ENCODE measurements at places on chromosomes 1 and 21.

DNA sequence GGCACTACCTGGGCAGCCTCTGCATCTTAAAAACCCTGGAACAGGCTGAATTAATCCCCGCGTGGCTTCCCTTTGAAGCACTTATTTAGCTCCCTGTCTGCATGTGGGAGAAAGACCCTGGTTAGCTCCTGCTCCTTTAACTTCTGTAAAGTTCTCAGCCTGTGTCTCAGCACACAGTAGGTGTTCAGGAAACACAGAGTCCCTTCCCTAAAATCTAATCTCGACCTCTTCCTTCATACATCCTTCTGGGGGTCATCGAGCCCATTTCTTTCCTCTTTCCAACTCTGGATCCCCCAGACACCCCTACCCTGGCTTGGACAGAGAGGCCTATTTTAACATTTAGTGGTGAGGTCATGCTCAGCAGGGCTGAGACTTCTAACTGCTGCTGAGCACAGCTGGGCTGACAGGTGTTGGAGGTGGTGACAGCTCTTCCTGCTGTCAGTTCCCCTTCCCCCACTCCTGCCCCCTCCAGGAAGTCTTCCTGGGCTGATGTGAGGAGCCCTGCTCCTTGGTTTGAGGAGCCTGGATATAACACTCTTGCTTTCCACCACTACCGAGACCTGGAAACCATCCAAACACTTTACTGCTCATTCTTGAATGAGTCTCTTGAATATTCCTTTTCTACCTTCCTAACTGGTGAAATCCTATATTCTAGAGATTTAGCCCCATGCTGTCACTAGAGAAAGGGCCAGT is 5.3 kb downstream of the E2F2 start:
- peak; percentile 33 for DNase-seq

DNA sequence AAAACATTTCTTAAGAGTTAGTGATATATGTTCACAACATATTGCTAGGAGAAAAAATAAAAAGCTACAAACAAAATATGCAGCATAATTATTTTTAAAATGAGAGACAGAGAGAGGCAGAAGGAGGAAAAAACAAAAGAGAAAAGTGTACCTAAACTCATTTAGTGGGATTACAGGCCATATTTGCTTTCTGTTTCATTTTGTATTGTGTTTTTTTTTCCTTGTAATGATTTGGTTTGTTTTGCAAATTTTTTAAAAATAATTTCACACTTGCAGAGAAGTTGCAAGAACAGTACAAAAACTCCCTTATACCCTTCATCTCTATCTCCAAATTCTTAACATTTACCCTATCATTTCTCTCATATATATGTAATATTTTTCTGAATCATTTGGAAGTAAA is 65.0 kb downstream of the LBR start:
- no peak for DNase-seq

- no peak for DNase-seq
Observed at GRCh38 chr1:237811633-237812032, 79.1 kb downstream of the ZP4 start.

GRCh38 chr1:236280438-236281197 is 1.1 kb downstream of the ERO1B start:
- peak; percentile 17 for DNase-seq

DNA sequence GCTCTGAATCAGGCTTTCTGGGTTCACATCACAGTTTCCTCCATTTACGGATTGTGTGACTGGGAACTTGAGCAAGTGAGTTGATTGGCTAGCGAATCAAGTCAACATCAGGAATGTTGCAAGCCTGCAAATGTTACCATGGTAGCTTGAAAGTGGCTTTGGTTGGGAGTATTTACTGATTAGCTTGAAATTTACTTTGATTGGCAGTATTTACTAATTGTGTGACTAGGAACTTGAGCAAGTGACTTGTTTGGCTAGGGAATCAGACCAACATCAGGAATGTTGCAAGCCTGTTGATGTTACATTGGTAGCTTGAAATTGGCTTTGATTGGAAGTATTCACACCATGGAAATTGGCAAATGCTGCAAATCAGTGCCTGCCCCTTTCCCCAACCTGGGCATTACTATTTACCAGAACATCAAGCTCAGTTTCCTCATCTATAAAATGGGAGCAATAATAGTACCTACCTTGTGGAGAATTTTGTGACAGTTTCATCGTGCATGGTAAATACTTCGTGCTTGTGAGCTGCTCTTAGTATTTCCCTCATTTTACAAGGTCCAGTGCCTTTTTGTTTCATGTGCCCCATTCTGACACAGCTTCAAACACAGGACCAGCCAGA is 23.1 kb upstream of the B3GALNT2 start:
- DNase-seq: no peak

DNA sequence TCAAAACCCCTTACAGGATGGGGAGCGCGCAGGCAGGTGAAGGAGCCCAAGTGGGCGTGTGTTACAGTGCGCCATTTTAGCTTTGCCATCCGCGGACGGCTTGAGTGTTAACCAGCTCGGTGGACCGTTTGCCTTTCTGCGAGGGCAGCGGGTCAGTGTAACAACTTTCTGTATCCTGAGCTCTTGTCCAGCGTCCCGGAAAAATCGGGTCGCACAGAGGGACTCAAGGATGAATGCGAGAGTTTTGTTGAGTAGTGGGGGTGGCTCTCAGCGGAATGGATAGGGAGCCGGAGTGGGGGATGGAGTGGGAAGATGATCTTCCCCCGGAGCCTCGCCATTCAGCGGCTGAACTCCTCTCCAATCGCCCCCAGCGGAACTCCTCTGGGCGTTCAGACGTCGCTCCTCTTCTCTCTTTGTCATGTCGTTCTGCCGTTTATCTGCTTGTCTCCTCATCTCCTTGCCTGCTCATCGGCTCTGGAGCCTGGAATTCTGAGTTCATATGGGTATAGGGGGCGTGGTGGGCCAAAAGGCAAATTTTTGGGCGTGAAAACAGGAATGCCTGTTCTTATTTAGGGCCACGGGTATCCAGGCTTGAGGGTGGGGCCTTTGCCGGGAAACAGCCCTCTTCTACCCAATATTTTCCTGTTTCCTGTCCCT is 295.4 kb downstream of the CTH start:
- DNase-seq: no peak

DNA sequence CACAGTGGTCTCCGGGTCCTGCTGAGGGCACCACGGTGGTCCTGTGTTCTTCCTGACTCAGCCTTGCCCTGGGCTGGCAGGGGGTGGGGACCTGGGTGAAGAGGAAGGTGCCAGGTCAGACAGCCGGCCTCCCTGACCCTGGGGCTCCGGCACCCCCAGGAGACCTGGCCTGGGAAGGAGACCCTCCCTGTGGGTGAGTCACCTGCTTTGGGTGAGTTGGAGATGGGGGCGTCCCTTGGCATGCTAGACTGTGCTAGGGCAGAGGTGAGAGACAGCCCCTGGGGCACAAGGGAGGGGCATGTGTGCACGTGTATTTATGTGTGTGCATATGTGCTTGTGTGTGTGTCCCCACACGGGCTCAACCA is 23.4 kb downstream of the SPSB1 start:
- DNase-seq: no peak

DNA sequence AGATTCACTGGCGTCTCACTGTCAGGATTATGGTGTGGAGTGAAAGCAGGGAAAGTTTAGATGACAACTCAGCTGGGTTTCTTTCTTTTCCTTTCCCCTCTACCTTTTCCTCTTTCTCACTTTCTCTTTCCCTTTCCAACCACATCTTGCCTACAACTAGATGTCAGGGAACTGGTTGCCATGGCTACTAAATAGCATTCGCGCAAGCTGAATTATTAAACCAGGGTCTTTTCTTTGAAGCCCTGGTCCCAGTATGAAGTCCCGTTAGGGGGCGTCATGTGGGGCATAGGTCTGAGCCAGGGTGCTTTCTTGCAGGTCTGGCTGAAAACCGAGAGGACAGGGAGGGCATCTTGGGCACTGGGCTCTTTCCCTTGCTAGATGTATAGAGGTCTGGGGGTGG is 168.4 kb upstream of the CACNA1E start:
- DNase-seq: no peak

- DNase-seq: no peak
Observed at GRCh38 chr1:11780380-11781147, 18.6 kb downstream of the C1orf167 start.

GRCh38 chr21:44345495-44345894 is 6.3 kb upstream of the CFAP410 start:
- DNase-seq: no peak

GRCh38 chr21:42117229-42117966 is 46.3 kb downstream of the UMODL1 start:
- peak; percentile 77 for DNase-seq

DNA sequence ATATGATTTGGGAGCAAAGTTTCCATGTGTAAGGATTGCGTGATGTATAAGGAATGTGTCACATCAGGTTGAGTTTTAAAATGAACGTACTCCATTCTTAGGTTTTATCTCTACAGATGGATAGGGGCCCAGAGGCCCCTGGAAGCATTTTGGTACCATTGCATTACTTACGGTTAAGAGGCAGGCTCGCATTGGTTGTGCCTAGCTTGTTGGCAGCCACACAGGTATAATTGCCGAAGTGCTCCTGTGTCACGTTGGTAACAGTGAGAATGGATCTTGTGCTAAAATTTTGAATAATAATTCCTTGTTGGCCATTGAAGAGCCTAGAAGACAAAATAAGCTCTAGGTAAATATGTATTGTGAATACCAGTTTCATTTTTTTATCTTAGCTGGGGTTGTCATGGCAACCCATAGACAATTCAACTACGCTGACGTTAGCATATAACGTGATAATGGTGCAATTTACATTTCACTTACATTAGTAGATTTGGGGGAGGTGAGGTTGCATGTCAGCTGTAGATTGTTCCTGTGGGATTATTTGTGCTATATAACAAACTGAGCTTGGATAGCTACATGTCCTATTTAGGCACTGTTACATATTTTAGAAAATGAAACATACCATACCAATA is 511.9 kb upstream of the ZRANB2 start:
- DNase-seq: no peak

DNA sequence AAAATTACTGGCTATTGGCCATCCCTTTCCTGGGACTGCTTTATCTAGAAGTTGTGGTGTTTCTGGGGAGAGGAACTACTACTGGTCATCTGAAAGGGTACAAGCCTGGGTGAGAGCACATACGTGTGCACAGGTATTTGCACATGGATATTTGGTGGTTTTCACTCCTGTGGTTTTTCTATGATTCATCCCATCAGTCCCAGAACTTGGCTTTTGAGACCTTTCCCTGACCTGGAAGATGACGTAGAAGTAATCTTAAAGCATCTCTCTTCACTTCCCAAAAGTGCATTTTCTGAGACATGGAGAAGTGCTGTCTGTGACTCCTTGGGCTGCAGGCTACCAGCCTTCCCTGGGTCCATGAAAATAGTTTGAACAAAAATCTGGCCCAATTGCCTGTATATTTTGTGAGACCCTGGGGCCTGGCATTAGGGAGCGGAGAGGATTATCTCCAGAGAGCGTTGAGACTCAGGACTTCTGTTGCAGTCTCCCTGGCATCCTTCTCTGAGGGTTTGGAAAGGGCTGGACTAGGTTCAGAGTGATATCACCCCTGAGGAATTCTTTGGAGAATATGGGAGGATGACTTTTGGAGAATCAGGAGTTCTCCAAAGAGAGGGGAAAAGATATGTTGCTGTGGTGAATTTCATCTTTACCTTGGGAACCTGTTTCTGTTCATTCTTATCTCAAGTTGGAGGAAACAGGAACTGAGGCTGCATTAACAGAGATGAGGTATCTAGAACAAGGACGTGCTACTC is 130.8 kb downstream of the NOS1AP start:
- DNase-seq: no peak

- DNase-seq: peak; percentile 77
Observed at GRCh38 chr1:58739856-58740466, 40.1 kb upstream of the MYSM1 start.
